ENCODE measurements at places on chromosomes 6 and 20. TPM values are rescaled to one million over a fixed set of nuclear protein-coding genes. Genes with fewer than 3 reads are reported as not detected.

The IRF4 gene
- 0.26 TPM for total RNA-seq

The BANF2 gene
- not detected for total RNA-seq

The GOPC gene
- 17.6 TPM for total RNA-seq

The TRIM38 gene
- total RNA-seq = 1.5 TPM

The ADGRB3 gene
- not detected for total RNA-seq

The LAMA2 gene
- total RNA-seq = 0.70 TPM

The SIRPD gene
- total RNA-seq = not detected

The BTN3A1 gene
- total RNA-seq = 2.9 TPM

The PNLDC1 gene
- 0.05 TPM for total RNA-seq

Measured in A549 treated with AZD2906 at 1 μM for 4 hours (cell line).